ENCODE measurements at places on chromosomes 5 and 9.

GRCh38 chr5:10525124-10525495, 38.8 kb upstream of the ANKRD33B start:
- no peak for DNase-seq

DNA sequence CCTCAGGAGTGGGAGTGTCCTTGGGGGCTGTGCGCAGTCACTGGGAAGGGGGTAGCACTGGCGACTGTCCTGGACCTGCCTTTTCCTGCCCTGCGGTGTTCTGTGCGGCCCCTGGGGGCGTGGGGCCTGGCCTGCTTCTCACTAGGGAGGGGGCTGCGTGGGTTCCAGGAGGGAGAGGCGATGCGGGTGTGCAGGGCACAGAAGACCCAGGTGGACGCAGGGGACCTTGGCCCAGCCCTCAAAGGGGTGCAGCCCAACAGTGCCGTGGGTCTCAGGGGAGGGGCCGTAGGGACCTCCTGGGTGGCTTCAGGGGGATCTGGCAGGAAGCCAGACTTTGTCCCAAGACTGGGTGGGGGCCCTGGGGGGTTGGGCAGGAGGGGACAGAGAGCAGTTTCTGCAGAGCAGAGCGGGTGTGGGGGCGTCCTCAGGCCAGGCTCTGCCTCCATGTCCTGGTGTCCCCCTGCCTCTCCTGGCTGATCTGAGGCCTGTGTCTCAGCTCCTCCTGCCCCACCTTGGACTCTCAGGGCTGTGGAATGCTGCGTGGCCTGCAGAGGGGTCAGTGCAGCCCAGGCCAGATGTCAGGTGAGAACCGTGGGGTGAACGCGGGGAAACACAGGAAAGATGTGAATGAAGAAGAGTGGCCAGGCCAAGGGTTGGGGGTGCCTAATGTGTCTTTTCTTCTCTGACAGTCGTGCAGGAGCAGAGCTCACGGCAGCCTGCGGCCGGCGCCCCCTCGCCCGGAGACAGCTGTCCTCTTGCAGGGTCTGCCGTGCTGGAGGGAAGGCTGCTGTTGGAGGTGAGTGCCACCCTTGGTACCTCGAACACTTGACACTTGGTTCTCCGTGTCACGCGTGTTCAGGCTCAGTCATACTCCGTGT, 54.6 kb downstream of the AHRR start:
- no peak for DNase-seq

GRCh38 chr5:158039911-158040347, 181.0 kb upstream of the CLINT1 start:
- no peak for DNase-seq

GRCh38 chr9:91858213-91859030, 91.6 kb downstream of the ROR2 start:
- no peak for DNase-seq
